ENCODE measurements at places on chromosomes 2 and 18. TPM values are rescaled to one million over a fixed set of nuclear protein-coding genes. Genes with fewer than 3 reads are reported as not detected.

Gene REV1
- total RNA-seq = 30.1 TPM

Gene HOXD12
- not detected for total RNA-seq

Gene CRYGD
- total RNA-seq = not detected

Gene REG3A
- total RNA-seq = not detected

Gene BCL11A
- 1.7 TPM for total RNA-seq

Gene ABCG8
- not detected for total RNA-seq

Gene GKN1
- not detected for total RNA-seq
